ENCODE measurements at places on chromosomes 7 and 10.

DNA sequence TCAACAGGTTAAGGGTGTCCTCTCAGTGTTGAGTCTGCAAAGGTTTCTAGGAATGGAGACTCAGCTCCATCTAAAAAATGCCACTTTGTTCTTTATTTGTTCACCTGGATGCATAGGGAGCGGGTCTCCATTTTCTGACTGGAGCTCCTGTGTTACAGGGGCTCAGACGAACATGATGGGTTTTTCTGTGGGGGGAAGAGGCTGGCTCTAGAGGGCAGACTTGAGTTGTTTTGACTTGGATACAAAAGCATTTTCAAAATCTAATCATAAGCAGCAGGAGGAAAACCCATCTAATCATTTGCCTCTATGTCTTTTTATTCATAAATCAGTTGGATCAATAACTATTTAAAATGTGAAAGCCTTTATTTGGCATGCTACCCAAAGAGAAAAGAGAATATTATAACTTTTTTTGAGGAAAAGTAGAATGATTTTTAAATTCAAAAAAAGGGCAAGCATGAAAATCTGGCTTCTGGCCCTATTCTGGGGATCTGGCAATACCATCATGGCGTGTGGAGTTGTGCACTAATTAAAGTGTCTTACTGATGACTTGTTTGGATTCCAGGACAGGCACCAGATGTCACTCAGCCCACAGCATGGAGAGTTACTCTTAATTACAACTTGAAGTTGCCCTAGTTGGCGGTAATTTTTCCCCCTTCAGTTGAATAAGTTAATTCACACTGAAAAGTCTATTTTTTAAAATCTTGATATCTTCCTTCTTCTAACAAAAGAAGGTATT, 594.9 kb downstream of the REEP3 start:
- DNase-seq: no peak

DNA sequence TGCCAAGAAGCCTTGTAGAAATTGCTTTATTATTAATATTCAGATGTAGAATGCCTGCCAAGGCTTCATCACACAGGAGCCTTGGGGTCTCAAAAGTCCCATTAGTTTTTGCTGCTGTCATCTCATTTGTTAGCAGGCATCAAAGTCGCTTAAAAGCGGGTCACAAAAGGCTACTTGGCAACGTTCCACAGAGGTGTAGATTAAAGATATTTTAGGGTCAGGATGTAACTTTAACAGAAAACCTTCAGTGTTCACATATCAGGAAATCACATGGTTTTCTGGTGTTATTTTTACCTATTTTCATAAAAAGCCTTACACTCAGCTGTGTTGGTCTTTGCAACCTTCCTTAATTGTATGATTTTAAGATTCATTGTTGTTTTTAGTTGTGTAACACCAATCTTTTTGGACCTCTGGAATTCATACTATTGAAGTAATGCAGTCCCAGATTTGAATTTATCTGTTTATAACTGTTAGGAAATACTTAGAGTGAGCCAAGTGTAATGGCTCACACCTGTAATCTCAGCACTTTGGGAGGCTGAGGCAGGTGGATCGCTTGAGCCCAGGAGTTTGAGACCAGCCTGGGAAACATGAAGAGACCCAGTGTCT, 65.3 kb downstream of the TET1 start:
- DNase-seq: no peak

DNA sequence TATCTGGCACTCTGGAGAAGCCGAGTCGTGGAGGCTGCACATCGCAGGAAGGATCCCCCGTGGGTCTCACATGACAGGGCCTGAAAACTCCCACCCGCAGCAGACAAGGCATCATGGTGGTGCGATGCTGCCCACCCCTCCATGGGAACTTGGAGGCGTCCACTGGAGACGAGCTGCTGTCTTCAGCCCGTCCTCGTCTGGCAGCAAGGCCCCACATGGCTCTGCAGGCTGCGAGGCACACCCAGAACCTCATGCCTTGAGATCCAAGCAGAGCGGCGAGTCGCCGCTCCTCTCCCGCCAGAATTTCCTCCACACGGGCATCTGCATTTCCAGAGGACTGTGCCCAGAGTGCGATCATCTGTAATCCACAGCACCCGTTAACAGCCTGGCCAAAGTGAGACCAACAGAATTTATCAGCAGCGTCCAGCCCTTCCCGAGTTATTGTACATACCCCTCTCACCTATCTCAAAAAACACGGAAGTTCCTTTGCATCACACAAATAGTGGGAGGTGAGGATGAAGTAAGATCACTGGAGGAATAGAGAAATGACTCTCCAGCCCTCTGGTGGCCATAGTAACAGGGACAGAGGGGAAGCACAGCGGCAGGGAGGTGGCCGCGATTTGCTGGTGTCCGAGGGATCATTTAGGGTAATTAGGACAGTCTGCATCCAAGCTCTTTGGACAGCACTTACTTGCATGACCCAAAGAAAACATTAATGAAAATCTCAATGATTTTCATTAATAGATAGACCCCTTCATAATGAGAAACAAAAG, 292.4 kb downstream of the USP6NL start:
- no peak for DNase-seq

DNA sequence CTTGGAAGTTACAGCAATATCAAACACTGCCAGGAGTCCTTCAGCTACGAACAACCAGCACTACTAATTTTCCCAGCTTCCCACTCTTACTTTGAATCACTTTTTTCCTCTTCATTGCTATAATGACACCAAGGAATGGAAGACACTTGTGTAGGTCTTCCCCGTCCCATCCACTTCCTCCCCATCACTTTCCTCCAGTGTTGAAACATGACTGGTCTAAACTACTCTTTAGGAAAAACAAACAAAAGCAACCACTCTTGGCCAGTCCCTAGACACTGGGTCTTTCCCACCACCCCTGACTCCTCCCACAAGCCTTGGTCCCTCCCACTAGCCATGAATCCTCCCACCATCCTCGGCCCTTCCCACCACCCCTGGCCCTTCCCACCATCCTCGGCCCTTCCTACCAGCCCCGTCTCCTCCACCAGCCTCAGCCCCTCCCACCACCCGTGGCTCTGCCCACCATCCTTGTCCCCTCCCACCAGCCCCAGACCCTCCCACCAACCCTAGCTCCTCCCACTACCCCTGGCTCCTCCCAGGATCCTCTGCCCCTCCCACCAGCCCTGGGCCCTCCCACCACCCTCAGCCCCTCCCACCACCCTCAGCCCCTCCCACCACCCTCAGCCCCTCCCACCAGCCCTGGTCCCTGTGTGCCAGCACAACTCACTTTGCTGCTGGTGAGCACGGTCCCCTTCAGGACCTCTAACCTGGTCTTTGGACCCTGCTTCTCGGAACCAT, 68.5 kb downstream of the CXCL12 start:
- no peak for DNase-seq

DNA sequence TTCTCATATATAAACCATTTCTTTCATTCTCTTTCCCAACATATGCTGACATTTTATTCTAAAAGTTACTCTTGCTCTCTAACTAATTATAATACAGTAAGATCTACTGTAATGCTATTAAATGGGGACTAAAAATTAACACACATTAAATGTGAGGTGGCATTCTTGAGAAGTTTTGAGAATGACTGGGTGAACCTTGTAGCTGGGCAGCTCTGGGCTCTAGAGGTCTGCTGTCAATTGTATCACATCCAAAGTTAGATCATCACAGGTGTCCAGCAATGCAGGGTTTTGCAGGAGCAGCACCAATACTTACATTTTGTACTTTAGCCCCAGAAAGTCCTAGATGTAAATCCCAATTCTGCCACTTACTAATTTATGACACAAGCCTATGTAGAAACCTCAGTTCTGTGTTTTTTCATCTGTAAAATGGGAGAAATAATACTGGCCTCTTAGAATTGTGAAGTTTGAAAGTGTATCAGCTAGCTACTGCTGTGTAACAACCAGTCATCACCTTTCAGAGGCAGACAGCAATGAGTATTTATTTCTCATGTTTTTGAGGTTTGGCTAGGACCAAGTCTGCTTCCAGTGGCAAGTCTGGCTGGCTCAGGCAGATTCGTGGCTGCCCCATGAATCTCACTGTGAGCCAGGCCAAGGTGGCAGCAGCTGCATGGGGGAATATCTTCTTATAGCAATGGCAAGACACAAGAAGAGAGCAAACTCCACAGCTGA, 79.6 kb upstream of the EMX2 start:
- DNase-seq: no peak

GRCh38 chr7:81789406-81790119, 19.7 kb upstream of the HGF start:
- no peak for DNase-seq

DNA sequence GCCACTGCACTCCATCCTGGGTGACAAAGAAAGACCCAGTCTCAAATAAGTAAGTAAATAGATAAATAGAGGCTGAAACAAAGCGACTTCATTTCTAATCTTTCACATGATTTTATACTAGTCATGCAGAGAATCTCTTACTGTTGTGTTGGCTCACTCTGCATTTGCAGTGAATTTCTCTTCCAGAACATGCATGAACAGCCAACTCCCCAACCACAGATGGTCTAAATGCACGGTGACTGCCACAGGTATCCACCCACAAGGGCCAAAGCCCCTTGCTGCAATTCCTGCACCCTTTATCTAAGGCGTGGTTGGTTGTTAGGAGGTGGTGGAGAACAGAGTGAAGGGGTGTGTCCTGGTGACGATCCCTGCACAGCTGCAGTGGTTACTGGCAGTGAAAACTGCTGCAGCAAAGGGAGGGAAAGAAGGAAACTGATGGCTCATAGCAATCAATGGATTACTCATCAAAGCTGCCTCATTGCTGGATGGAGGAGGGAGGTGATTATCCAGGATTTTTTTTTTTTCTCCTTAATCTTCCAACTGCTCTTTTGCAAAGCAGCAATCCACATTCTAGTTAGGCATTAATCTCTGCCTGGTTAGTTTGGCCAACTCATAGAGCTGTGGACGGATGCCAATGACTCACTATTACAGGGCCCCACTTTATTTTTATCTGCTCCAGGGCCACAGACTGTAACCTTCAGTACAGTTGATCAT, 50.6 kb downstream of the PRTFDC1 start:
- peak; percentile 75 for DNase-seq

DNA sequence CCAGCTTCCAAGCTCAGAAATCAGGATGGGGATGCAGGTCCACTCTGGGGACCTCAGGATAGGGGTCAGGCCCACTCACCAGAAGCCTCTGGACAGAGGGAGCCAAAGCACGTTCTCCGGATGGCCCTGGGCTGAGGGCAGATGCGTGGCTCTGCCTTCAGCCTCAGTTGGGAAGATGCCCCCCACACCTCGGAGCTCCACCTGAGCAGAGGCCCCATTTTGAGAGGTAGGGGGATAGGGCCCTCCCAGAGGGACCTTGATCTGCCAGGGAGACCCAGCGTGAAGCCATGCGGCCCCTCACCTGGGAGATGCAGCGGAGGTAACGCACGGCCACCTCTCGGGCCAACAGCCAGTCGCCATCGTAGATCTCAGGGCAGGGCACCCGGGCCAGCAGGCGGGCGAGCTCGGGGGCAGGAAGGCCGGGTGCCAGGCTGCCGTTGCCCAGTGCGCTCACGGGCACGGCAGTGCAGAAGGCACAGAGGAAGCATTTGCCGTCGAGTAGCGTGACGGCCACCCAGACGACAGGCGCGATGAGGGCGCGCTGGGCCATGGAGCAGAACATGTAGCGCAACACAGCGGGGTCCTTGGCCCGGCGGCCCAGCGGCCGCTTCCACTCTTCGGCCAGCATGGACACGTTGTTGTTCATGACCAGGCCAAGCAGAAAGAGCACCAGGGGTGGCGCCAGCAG, 660 bp downstream of the CALHM1 start:
- no peak for DNase-seq

DNA sequence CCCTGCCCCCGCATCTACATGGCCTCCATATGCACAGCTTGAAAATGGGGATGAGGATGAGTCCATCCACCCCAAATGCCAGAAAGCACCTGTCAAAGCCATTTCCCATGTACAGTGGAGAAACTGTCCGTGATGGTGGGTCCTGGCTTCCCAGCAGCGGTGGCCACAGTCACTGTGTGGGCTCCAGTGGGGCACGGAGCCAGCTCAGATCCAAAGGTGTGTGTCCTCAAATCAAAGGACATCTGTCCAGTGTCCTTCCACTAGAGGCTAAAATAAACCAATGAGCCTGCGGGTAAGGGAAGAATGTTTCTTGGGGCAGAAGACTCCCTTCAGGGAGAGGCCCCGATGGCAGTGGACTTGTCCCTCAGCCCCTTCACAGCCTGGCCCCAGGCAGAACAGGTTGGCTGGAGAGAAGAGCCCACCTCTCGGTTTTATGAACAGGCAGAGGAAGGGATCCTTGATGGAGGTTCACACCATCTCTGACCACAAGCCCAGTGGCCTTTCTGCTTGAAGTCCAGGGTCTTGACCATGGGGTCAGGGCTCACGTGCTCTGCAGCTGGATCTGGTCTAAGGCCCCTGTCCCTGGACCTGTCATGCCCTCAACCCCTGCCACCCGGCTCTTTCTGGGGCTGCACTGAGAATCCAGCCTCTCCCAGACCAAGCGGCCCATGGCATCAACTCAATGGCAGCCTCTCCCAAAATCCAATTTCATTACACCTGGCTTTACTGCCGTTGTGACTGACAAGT, 106.9 kb downstream of the TCERG1L start:
- DNase-seq: no peak

DNA sequence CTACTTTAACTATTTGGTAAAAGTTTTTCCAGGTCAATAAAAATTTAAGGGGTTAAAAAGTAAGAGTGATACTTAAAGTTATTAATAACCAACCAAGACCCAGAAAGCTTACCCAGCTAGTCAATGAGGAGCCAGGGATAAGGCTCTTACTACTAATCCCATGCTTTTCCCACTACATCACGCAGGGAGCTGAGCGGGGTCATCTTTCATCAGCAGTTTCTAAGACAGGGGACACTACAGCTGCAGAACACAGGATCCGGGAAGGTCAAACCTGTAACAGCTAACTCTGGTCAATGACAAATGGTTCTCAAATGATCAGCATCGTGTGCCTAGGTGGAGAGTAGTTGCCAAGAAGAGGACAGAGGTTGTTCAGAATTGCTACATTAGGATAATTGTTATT, 65.1 kb downstream of the RSU1 start:
- no peak for DNase-seq

DNA sequence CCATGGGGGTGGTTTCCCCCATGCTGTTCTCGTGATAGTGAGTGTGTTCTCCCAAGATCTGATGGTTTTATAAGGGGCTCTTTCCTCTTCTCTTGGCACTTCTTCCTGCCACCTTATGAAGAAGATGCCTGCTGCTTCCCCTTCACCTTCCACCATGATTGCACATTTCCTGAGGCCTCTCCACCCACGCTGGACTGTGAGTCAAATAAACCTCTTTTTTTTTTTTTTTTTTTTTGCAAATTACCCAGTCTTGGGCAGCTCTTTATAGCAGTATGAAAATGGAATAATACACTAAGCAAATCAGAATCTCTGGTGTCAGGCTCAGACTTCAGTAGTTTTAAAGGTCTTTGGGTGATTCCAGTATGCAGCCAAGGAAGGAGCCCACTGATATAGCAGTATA, 28.2 kb downstream of the TAS2R41 start:
- no peak for DNase-seq

- DNase-seq: no peak
These were observed 72.1 kb downstream of the PTEN start for GRCh38 chr10:87935290-87936141.

GRCh38 chr10:36182606-36183005, 540.5 kb upstream of the FZD8 start:
- no peak for DNase-seq

- no peak for DNase-seq
These were observed 140.6 kb downstream of the GRID1 start for GRCh38 chr10:86226016-86226415.

All from epithelial cell of prostate (primary cell).